ENCODE measurements at places on chromosomes 13 and 19.

- no peak for DNase-seq
Measured at GRCh38 chr19:2615782-2616181, 86.7 kb downstream of the GNG7 start.

DNA sequence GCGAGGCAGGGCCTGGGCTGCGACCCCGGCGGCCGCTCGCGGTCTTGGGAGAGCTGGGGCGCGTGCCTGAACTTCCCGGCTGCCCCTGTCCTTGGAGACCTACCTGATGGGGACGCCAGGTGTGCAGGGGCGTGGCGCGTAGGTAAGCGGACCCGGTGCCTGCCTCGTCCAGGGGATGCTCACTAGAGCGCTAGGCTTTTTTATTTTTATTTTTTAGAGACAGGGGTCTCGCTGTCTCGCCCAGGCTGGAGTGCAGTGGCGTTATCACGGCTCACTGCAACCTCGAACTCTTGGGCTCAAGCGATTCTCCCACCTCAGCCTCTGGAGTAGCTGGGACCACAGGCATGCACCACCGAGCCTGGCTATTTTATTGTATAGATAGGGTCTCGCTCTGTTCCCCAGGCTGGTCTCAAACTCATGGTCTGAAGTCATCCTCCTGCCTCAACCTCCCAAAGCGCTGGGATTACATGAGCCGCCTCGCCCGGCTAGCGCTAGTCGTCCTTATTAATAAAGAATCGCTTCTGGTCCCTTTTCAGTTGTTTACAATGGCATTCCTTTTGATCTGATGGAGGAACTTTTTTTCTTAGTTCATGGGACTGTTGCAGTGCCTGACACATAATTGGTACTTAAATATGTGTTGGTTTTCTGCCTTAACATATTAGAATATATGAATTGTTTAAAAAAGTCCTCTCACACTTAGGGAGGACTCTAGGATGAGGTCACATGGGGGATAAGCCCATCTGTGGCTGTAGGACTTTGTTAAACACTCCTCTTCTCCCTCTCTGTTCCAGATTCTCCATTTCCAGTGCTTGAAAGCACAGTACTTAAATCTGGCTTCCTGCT, 812 bp downstream of the DPY19L3 start:
- DNase-seq = no peak

DNA sequence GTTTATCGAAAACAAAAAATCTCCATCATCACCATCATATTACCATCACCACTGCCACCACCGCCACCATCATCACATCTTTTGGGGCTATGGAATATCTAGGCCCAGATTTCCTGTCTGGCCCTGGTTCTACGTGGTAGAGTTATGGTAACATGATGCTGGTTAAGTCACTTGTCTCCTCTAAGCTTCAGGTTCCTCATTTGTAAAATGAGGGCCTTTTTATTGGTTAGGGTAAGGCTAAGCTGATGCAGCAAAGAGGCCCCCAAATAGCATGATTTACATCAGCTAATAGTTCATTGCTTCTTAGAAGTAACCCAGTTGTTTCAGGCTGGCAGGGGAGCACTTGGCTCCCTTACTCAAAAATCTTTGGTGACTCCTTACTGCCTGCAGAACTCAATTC, 37.9 kb downstream of the PCDH8 start:
- DNase-seq = no peak

- peak; percentile 85 for DNase-seq
Measured at GRCh38 chr19:2702170-2703076, at the start of gene GNG7. TSS of gene GNG7 (minus strand) at chr19:2702694. CDS start at chr19:2520688, 182,006 bp downstream.

GRCh38 chr19:18155095-18156087, 2.4 kb downstream of the PIK3R2 start:
- no peak for DNase-seq

- DNase-seq = no peak
Measured at GRCh38 chr19:4399812-4400134, 574 bp downstream of the SH3GL1 start.

- DNase-seq = no peak
Measured at GRCh38 chr19:7579182-7579581, 16.5 kb upstream of the CAMSAP3 start.

- no peak for DNase-seq
Measured at GRCh38 chr19:1170938-1171754, 2.9 kb downstream of the SBNO2 start.

- DNase-seq = no peak
Measured at GRCh38 chr19:42126574-42126973, 5.7 kb downstream of the POU2F2 start.

- no peak for DNase-seq
Measured at GRCh38 chr19:51441410-51442390, 16.6 kb downstream of the SIGLEC8 start.

DNA sequence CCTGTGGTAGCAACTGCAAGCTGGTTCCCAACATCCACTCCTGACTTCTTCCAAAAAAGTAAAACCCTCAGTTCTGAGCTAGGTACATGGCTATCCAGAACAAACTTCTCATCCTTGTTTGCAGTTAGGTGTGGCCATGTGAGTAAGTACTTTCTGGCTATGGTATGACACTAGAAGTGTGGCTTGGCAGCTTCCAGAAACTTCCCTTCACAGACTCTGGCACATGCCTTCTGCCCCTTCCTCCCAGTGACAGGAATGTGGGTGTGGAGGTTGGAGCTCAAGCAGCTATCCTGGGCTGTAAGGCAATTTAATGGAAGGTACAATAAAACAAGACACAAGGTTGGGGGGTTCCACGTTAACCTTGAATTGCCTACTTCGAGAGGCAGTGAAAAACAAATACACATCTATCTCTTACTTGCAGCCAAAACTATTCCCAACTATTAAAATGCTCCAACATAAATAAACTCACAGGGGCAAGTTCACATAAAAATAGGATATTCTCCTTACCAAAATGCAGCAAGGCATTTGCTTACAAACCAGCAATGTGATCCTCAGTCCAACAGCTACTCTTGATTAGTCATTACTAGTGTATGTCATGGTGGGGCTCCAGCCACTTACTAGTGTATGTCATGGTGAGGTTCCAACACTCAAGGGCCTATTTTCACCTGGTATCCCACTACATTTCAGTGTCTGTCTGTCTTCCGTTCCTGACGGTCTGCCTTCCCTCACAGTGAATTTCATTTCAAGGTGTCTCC, 3.1 kb downstream of the SMG9 start:
- no peak for DNase-seq

- no peak for DNase-seq
Measured at GRCh38 chr13:87777387-87777786, 106.2 kb downstream of the SLITRK5 start.

GRCh38 chr19:2255982-2256685, at the start of gene JSRP1:
TSS of gene JSRP1 (minus strand) at chr19:2256417. CDS start at chr19:2255314, 1,103 bp downstream.
- no peak for DNase-seq

GRCh38 chr13:41650706-41651105, 193.4 kb downstream of the RGCC start:
- no peak for DNase-seq

DNA sequence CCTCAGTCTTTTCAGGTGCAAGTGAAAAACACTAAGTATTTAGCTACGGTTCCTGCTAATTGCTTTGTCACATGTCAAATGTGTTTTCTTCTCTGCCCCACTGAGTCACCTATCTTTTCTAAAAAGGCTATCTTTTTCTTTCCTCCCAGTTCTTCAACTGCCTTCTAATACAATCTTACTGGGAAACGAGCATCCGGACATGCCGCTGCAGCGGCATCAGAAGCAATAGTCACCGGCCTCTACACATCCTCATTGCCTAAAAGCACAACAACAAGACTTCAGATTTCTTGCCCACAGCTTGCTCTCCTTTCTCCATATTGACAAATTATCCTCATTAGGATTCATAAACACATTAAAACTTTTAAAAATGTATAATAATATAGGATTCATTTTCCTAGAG, 1.2 kb downstream of the PCDH9 start:
- DNase-seq = no peak

- no peak for DNase-seq
Measured at GRCh38 chr13:29853131-29853530, 2.7 kb upstream of the UBL3 start.

DNA sequence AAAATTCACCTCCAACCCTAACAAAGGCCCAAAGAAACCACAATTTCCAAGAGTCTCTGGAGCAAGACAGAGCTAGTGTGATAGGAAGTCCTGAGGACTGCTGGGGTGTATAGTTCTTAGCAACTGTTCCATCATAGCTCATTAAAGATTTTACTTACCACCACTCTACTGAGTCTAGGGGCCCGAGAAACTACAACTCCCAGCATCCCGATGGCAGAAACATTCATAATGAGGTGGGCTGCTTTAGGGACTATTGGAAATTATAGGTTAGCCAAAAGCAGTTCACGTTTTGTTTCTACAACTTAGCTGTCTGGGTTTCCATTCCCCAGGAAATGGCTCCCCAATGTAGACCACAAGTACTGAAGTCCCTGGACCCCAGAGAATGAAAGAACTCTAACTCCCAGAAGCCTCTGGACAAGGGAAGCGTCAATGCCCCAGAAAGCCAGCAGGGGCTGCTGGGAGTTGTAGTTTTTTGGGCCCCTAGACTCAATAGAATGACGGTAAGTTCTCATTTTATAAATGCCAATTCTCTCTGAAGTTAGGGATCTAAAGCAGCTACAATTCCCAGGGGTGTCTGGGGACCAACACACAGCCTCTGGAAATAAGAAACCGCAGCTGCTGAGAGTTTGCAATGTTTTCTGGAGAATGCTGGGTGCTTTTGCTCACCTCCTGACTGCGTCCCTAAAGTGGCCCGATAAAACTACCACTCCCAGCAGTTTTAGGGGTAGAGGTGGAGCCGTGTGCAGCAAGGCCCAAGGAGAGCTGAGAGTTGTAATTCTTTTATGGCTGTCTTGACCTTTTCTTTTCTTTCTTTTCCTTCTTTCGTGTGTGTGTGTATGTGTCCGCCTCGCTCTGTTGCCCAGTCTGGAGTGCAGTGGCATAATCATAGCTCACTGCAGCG, 11.1 kb downstream of the FTL start:
- no peak for DNase-seq

GRCh38 chr13:50991579-50992521, 82.3 kb downstream of the RNASEH2B start:
- no peak for DNase-seq

DNA sequence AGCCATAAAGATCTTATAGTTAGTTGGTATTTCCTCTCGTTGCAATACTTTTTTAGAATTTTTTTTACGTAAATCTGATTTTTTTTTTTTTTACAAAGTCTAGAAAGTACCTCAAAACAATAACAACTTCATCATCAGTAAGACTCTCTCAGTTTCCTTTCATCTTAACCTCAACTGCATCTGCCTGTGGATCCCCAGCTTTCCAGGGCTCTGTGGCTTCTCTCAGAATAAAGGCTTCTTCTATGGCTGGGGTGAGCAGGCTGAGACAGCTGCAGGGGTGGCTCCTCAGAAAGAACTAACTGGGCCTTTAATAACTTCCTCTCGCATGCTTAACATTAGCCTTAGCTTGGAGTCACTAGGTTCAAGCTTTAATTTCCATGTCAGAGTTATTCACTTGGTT, 4.2 kb downstream of the ZNF506 start:
- DNase-seq = no peak

- no peak for DNase-seq
Measured at GRCh38 chr19:5360003-5360780, 19.6 kb upstream of the PTPRS start.

Measured in fibroblast of skin of right quadriceps (primary cell).